MM.1S (cell line): ENCODE measurements at places on chromosomes 5 and 9.

DNA sequence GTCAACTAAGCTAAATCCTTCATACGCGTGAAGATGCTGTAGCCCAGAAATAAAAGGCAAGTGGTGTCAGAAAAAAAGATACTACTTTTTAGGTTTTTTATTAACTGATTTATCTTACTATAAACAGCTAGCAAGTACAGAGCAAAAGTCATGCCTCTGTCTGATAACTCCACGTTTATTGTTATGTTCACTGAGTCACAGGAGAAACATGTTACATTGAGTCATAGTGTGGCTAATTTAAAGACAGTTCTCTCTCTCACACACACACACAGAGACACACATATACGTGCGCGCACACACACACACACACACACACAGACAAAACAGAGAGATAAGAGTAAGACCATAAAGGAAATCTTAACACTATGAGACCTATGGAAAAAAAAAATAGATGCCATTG, 770.0 kb upstream of the CDH10 start:
- H3K4me1 ChIP-seq = no peaks in the 10 kb centered on the region
- no peak overlapping the region for H3K4me3 ChIP-seq
- H3K27ac ChIP-seq = no peak overlapping the region
- no peaks in the 10 kb centered on the region for H3K27me3 ChIP-seq
- no peaks in the 10 kb centered on the region for H3K36me3 ChIP-seq

DNA sequence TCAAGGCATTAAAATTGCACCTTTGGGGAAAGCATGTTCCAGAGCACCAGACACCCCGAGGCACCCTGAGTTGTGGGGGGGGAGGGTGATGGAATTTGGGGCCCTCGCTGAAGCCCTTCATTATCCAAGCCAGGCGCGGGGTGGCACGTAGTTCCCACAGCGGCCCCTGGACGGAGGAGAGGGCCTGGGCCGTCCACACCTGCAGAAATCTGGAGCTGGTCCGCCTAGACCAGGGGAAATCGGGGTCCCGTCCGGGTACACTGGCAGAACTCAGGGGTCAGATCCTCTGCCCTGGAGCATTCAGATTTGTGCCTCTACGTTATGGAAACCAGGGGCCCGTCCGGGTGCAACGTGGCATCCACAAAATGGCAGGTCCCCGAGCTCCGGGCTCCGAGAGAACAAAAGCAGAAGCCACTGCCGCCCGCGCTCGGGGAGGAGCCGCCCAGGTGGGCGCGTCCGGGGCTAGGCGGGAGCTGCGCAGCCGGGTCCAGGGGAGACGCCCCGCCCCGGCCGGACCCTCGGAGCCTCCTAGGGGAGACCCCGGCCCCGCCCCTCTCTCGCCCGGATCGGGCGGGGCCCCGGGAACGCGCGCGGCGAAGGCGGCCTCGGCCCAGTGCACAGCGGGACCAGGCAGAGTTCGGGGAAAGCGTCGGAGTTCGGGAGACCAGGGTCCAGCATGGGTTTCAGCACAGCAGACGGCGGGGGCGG, at the start of gene PLEKHG4B:
Gene PLEKHG4B, plus strand, starts transcription at position 613 of the 708 bp plus-strand sequence. Its CDS starts 64 bp downstream, at position 677.
- H3K27ac ChIP-seq = no peak within 1 kb of the TSS
- peaks cover 72% of the 10 kb centered on the region for H3K27me3 ChIP-seq
- DNase-seq = no peak
- H3K36me3 ChIP-seq = no peaks in the 10 kb centered on the region
- H3K4me3 ChIP-seq = no peak within 1 kb of the TSS

- no peaks in the 10 kb centered on the region for H3K4me1 ChIP-seq
- H3K27me3 ChIP-seq = no peaks in the 10 kb centered on the region
- H3K36me3 ChIP-seq = no peaks in the 10 kb centered on the region
- H3K4me3 ChIP-seq = no peak overlapping the region
- no peak overlapping the region for H3K27ac ChIP-seq
Measured at GRCh38 chr5:35789732-35790456, 66.8 kb upstream of the IL7R start.

- no peaks in the 10 kb centered on the region for H3K4me1 ChIP-seq
- no peaks in the 10 kb centered on the region for H3K27me3 ChIP-seq
- no peaks in the 10 kb centered on the region for H3K36me3 ChIP-seq
- H3K4me3 ChIP-seq = no peak overlapping the region
Measured at GRCh38 chr5:143495110-143495509, 91.6 kb upstream of the NR3C1 start.

GRCh38 chr5:54570916-54571315, 53.4 kb downstream of the SNX18 start:
- no peaks in the 10 kb centered on the region for H3K36me3 ChIP-seq
- no peak for DNase-seq
- no peaks in the 10 kb centered on the region for H3K27me3 ChIP-seq
- no peaks in the 10 kb centered on the region for H3K4me1 ChIP-seq
- H3K4me3 ChIP-seq = no peak overlapping the region

DNA sequence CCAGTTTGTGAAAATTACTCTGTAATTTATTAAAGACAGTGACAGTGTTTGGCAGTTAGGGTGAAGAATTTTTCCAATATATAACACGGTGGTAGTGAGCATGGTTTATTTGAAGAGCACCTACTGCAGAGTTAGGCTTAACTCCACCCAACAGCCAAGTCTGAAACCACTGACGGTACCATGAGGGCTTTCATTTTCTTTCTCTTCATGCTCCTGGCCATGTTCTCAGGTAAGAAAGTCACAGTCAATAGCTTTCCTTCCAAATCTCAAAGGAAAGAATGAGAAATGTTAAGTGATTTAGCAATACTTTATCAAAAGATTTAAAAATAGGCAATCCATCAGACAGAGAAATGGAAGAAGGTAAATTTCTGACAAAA, at the start of gene MARCOL:
Gene MARCOL, plus strand, starts transcription at position 108 of the 377 bp plus-strand sequence. Its CDS starts 73 bp downstream, at position 181.
- H3K4me3 ChIP-seq = 0 out of 2 replicates have a peak within 1 kb of the TSS, but pooled peaks have one; percentile 13
- DNase-seq = peak; percentile 58
- H3K27ac ChIP-seq = no peak within 1 kb of the TSS
- no peaks in the 10 kb centered on the region for H3K36me3 ChIP-seq
- no peaks in the 10 kb centered on the region for H3K4me1 ChIP-seq

DNA sequence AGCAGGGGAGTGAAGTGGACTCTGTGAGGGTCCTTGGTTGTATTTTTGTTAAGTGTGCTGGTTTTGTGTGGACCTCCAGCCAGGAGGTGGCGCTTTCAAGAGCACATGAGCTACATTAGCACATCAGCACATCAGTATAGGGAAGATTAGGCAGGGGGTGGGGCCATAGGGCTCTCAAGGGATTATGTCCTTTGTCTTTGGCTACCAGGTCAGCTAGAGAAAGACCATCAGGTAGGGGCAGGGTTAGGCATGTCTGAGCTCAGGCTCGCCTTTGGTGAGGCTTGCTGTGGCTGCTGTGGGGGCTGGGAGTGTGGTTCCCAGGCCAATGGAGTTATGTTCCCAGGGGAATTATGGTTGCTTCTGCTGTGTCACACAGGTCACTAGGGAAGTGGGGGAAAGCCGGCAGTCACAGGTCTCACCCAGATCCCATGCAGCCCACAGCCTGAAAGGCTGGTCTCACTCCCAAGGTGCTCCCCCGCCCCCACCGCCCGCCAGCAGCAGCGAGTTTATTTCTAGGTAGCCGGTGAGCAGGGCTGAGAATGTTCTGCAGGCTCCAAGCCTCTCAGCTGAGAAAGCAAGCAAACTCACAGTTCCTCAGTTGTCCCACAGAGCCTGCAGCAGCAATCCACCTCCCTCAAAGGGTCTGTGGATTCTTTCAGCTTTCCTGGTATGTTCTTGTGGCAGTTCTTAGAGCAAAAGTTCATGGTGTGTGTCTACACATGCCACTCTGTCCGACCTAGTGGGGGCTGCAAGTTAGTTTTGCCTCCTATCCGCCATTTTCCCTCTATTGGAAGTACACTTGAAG, 13.7 kb downstream of the OR1J1 start:
- H3K36me3 ChIP-seq = no peaks in the 10 kb centered on the region
- H3K4me1 ChIP-seq = peaks cover 7% of the 10 kb centered on the region; the same call in 1 of the 2 replicates

- H3K4me3 ChIP-seq = no peak overlapping the region
- H3K4me1 ChIP-seq = 0 out of 2 replicates have a peak, but pooled peaks cover 4% of the 10 kb centered on the region
- DNase-seq = no peak
Measured at GRCh38 chr9:34526026-34526425, 3.2 kb upstream of the ENHO start.

- DNase-seq = no peak
- H3K4me1 ChIP-seq = no peaks in the 10 kb centered on the region
- no peaks in the 10 kb centered on the region for H3K27me3 ChIP-seq
- no peaks in the 10 kb centered on the region for H3K36me3 ChIP-seq
- H3K27ac ChIP-seq = no peak overlapping the region
- no peak overlapping the region for H3K4me3 ChIP-seq
Measured at GRCh38 chr9:18472841-18473251, 1.1 kb upstream of the ADAMTSL1 start.

DNA sequence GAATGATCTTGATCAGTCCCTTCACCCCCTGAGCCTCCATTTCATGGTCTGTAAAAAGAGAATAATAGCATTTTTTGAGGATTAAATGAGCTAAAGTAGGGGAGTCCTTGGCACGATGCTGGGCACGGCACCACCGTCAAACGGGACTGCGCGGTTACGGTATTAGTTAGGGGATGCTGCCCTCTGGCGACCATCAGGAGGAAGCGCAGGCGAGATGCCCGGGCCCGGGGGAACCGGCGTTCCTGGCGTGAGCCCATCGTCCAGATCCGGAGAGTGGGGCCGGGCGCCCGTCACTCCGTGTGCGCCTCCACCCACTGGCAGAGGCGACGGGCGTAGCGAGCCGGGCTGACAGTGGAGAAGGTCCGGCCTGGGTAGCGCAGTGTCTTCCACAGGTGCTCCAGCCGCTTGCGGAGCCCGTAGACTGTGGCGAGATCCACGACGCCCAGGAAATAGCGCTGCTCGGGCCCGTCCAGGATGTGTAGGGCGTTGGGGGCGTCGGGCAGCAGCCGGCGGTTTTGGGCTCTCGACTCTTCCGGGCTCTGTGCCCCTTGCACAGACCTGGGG, 4.8 kb upstream of the ST6GALNAC4 start:
- H3K27me3 ChIP-seq = no peaks in the 10 kb centered on the region
- H3K27ac ChIP-seq = no peak overlapping the region
- DNase-seq = peak; percentile 63
- H3K4me3 ChIP-seq = peak overlapping the region; percentile 27; the same call in 1 of the 2 replicates
- peaks cover 30% of the 10 kb centered on the region for H3K4me1 ChIP-seq
